ENCODE measurements at places on chromosomes 3 and 15. TPM values are rescaled to one million over a fixed set of nuclear protein-coding genes. Genes with fewer than 3 reads are reported as not detected.

GRCh38 chr3:141093397-141093796 lies 42.2 kb downstream of the SPSB4 start:
- no peak for DNase-seq

DNA sequence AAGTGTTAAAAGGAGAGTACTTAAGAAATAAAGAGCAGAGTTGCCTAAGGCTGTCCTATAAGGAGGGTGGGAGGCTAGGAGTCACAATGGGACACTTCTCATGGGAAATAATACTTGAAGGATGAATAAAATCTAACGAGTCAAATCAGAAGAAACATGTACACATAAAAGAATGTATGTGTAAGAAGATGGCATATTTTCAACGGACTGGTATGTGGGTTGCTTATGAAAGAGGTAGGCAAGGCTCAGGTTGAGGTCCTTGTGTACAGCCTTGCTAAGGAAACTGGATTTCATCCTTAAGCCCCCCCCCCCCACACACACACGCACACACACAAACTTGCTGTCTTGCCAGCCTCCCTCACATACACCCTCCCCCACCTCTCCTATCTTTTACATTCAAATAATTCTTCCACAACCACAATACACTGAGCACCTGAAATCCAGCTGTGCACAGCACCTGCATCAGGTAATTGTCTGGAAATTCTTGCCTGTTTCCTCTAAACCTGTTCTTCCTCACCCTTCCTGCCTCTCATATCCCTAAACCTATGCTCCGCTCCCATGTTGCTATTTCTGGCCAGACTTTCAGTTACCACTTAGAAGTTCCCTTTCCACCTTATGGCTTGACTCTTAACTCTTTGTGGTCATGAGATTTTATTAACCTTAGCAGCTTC lies 79.2 kb downstream of the FMN1 start:
- DNase-seq: no peak

Gene MOBP
- 0.06 TPM for total RNA-seq

DNA sequence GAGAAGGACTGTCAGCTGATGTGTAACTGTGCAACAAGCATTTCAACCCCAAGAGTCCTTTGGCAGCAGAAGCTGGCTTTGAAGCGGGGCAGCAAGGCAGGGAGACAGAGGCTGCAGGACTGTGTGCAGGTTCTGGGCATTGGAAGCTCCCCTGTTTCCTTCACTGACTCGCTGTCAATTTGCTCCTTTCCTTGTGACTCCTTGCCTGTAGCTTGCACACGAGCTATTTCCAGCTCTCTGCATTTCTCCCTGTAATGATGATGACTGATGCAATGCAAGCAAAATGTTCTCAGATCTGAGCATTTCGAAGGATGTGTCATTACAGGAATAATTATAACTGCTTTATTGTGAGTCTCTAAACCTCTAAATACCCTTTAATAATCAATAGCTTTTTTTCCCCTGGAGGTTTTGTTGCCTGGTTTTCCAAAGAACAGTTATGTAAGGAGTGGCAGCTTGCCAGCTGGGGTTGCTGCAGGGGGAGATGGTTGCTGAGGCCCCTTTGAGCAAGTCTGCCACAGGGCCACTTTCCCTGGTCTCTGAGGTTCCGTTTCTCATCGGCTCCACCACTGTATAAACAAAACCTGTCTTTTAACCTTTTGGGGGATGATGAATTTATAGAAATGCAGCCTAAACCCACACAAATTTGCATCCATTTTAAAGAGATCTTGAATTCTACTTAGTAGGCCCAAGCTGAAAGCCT lies 2.8 kb downstream of the APOD start:
- DNase-seq: no peak

GRCh38 chr15:98935736-98936135 lies 71.9 kb downstream of the PGPEP1L start:
- no peak for DNase-seq

Gene STRA6
- total RNA-seq: 0.32 TPM

GRCh38 chr3:69164296-69164695 lies 41.9 kb upstream of the LMOD3 start:
- no peak for DNase-seq

DNA sequence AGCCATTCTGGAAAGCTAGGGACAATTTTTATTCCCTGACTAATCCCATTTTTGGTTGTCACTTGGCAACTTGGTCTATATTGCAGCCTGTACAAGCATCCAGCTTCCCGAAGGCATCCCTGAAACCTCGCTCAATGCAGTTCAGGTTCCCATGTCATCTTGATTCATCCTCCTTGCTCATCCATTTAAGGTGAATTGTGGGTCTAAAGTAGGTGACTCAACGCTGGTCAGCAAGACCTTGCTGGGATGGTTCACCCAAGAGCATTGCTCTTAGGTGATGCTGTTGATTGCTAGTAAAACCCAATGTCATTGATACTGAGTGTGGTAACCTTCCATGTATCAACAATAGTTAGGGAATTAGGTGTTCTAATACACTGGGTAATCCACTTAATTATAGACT lies 13.1 kb upstream of the RAB8B start:
- DNase-seq: no peak

GRCh38 chr15:67242708-67243111 lies 11.8 kb downstream of the AAGAB start:
- DNase-seq: no peak

DNA sequence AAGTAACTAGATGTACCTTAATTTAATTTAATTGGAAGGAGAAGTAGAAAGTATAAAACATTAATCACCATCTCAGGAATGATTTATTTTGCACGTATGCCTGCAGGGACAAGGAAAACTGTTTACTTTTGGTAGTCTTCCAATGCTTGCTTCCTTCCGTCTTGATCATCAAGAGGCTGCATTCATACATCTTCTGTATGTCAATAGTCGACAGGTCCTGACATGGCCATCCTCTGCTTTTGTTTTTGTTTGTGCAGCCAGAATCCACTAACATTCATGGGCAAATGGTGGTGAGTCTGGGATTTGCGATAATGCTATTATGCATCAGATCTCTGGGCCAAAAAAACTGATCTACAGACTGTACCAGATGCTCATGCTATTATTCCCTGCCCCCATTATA lies 56.6 kb upstream of the ZPLD1 start:
- DNase-seq: no peak

Gene TTLL13
- total RNA-seq: 0.24 TPM

GRCh38 chr15:58049520-58050227 lies 15.8 kb downstream of the ALDH1A2 start:
- no peak for DNase-seq

Gene SI
- not detected for total RNA-seq

GRCh38 chr3:185469542-185469941 lies 29.3 kb downstream of the TMEM41A start:
- DNase-seq: no peak

DNA sequence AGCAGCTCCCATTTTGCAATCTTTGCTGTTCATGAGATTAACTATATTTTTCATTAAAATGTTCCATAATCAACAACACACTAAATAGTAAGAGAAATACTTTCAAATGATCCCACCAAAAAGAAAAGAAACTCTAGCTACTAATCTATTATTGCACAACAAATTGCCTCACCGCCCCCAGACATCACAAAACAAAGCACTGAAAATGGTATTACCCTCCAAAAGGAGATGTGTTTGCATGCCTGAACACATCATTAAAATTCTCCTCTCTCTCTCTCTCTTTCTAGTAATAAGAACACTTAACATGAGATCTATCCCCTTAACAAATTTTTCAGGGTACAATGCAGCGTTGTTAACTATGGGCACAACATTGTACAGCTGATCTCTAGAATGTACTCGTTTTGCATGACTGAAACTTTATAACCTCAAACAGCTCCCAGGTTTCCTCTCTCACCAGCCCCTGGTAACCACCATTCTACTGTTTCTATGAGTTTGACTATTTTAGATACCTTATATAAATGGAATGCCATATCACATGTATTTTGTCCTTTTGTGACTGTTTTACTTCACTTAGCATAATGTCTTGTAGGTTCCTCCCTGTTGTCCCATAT lies 33.1 kb downstream of the WNT5A start:
- DNase-seq: no peak

Gene ITIH3
- total RNA-seq: 1.8 TPM

GRCh38 chr15:70049701-70050301 lies 47.9 kb downstream of the TLE3 start:
- DNase-seq: no peak

Measured in right cardiac atrium (tissue), 5 donors.